ENCODE measurements at places on chromosomes 1 and 21. TPM values are rescaled to one million over a fixed set of nuclear protein-coding genes. Genes with fewer than 3 reads are reported as not detected.

DNA sequence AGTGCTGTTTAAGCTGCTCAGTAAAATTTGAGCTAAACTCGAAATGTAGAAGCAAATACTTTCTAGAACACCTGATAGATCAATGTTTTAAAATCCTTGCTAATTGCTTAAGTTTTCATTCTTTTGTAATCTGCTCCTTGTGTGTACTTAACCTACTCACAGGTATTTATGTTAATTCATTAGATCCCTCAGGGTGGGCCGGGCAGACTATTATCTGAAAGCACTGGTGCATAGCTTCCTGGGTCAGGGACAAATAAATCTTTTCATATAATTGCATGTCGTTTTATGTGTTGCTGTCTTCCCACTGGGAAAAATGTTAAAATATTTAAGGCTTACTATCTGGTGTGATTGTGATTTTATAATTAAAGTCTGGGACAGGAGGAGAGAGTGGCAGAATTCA lies 440.5 kb downstream of the SMYD3 start:
- DNase-seq, result no peak

LRRC8B gene
- total RNA-seq, result 25.6 TPM

DNA sequence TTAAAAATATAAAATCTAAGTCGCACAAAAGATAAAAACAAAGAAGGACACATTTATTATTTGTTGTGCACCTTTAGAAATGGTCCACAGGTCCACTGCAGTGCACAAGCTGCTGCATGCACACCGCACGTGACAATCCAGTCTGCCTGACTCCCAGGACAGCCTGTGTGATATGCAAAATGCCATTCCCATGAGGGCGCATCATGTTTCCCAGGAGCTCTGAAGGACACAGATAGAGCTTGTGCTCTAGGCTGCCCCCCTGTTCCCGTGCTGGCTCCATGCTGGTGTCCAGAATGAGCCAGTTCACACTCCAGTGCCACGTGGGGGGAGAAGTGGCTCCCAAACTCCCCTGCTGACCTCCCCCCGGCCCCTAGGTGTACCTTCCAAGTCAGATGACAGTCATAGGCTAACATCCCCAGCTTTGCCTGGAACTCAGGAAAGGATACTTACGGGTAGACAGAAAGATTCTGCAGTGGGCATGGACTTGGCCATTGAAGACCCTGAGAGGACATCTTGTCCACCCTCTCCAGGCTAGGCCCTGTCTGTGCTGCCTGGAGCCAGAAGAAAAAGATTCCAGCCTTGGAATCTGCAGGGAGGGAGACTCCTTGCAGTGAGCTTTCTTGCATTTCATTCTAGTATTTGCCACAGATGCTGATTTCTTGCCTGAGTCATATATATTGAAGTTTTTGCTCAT lies 26.3 kb downstream of the RAB7B start:
- DNase-seq, result no peak

ZSWIM5 gene
- 7.2 TPM for total RNA-seq

- DNase-seq, result no peak
Measured at GRCh38 chr1:227765261-227766014, 30.2 kb downstream of the SNAP47 start.

DNA sequence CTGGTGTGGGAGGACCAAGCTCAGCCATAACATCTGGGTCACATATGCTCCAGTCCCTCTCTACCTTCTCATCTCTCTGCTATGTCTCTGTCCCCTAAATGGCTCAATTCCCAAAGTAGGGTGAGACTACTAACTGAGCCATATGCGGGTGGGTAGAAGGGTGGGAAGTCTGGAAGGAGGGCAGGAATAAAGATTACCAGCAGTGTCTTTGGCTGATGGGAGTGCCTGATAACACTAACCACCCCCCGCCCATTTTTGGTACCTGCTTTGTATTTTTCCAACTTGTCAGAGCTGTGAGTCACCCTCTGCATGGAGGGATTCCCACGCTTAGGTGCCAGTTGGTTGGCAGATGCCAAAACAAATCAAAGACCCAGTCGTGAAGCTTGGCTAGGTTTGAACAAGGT lies 14.9 kb upstream of the SSBP3 start:
- no peak for DNase-seq

GRCh38 chr1:36232212-36233095 lies 8.2 kb downstream of the THRAP3 start:
- no peak for DNase-seq

FLG2 gene
- total RNA-seq, result 5.6 TPM

DNA sequence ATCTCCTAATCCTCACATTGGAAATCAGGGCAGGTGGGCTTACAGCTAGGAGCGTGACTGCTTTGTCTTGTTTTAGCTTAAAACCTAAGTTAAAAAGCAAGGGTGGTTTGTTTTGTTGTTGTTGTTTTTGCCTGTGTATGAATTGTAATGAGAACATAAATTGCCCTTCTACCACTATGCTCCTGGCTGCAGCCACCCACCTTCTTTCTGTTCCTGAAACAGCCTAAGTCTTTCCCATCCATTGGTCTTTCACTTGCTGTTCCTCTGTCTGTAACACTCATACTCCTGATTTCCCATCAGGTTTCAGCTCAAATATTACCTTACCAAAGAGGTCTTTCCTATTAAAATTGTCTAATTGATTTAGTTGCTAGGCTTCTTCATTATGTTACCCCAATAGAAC lies 604 bp upstream of the TMEM79 start:
- no peak for DNase-seq

CACHD1 gene
- total RNA-seq, result 14.4 TPM

DNA sequence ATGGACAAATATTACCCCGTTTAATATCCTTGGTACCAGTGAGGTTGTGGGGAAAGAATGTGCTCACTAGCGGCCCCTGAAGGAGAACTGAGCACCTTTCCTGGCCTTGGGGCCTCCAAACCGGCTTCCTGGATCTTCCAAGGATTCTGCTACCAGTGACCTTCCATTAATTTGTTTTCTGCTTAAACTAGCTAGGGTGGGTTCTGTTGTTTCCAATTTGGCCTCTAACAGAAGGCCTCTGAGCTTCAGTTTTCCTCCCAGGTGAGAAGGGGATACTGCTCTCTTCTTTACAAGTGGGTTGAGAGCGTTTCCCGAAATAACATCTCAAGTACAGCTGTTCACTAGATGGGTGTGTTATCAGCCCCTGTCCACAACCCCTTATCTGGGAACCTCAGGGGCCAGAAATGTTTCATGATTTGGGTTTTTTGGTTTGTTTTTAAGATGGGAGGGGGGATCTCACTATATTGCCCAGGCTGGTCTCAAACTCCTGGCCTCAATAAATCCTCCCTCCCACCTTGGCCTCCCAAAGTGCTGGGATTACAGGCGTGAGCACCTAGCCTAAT lies 16.9 kb upstream of the IFNGR2 start:
- no peak for DNase-seq

CA6 gene
- total RNA-seq, result not detected

DNA sequence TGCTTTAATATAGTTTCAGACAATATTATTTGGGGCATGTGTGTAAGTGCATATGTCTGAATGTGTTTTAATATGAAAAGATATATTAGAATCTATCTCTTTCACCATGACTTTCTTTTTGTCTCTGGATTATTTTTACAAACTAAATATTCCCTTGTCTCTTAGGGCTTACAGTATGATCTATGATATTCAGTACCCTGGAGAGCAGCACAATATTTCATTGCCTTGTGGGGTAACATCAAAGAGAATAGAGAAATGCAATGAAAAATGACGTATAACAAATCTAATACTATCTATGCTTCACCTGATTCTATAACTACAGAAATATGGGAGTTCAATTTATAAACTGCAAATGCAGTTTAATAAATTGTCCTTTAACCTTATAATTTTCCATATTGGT lies 2084.5 kb downstream of the MRPL39 start:
- DNase-seq, result no peak

NDUFS2 gene
- total RNA-seq, result 108 TPM

DNA sequence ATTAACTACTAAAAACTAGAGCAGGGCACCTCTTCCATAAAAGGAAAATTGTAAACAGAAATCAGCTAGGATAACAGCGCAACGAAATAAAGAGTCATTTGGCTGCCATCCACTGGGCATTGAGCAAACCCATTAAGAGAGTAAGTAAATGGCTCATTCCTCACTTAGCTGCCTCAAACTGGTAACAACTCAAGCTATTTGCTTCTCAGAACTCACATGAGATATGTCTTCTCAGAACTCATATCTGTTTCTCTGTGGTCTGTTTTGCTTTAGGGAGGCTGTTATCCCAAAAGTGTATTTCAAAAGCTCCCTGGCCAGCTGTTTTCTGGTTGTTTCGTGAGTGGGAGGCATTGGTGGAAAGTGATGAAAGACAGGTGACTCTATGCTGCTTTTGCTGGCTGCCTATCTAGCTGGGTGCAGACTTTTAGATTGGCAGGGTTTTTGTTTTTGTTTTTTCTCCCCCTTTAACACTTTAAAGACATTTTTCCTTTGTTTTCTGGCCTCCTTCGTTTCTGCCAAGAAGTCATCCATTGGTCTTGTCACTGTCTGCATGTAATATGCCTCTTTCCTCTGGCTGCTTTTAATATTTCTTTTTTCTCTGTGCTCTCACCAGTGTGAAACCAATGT lies 269.2 kb upstream of the RGS18 start:
- no peak for DNase-seq

- no peak for DNase-seq
Measured at GRCh38 chr1:246142320-246142893, 364.7 kb downstream of the SMYD3 start.

BGLAP gene
- 5.7 TPM for total RNA-seq

DNA sequence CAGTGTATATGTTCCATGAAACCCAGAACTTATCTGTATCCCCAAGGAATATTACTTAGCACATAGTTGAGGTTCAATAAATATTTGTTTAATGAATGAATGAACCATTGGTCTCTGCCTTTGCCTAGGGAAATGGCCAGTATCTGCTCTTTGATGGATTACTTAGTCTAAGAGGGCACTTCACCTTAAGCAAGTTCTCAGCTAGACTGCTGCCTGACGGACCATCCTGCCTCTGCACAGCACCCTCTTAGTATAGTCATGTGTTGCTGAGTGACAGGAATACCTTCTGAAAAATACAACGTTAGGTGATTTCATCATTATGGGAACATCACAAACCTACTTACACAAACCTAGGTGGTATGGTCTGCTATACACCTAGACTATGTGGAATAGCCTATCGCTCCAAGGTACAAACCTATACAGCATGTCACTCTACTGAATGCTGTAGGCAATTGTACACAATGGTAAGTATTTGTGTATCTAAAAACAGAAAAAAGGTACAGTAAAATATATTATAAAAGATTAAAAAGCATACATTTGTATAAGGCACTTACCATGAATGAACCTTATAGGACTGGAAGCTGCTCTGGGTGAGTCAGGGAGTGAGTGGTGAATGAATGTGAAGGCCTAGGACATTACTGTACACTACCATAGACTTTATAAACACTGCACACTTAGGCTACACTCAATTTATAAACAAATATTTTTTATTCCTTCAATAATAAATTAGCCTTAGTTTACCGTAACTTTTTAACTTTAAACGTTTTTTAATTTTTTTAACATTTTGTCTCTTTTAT lies 83.7 kb upstream of the LRRC8D start:
- DNase-seq, result no peak

DNA sequence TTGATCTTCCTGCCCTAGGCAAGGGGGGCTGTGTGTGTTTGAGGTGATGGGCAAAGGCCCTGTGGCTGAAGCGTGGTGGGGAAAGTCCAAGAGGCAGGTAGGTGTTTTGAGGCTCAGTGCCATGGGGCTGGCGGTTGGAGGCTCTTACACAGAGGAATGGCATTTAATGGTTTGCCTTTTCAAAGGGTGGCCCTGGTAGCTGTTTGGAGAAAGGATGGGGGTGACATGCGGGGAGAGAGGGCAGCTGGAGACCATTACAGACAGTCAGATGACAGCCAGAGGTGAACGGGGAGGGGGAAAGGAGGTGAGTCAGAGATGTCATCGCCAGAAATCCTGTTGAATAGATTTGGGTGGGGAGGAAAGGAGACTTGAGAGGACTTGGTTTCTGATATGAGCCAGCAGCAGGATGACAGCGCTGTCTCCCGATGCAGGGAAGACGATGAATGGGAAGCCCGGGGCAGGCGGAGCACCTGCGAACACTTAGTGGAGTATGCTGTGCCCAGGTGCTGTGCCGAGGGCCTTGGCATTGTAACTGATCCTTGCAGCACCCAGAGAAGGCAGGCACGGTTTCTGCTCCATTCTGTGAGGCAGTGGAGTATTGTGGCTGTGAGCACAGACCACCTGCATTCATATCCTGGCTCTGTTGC lies 56.3 kb downstream of the MAN1C1 start:
- DNase-seq, result no peak

S100A7A gene
- total RNA-seq, result not detected

KCNA3 gene
- 0.62 TPM for total RNA-seq

OR6N1 gene
- total RNA-seq, result not detected

KRTAP19-1 gene
- not detected for total RNA-seq

GRCh38 chr1:91555821-91556531 lies 55.3 kb downstream of the CDC7 start:
- no peak for DNase-seq

PPFIA4 gene
- 16.9 TPM for total RNA-seq

ATG4C gene
- 11.8 TPM for total RNA-seq

DNA sequence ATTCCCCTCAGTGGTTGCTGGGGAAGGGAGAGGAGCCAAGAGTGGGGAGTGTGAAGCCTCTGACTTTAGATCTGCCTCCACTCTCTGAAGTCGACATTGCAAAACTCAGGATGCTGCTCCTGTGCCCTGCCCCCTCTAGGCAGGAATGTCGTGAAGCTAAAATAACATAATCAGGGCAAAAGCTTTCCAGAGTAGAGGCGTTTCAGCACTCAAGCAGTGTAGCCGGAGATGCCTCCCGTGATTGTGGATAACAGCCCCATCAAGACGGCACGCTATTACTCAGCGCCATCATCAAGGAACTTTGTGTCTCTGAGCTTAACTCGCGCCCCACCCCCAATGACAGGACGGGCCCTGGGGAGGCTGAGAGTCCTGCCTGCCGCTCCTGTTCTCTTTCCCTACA lies 60.0 kb downstream of the FBXO2 start:
- DNase-seq, result no peak

TTLL7 gene
- 24.7 TPM for total RNA-seq

CBR3 gene
- 18.5 TPM for total RNA-seq

SPRR2G gene
- not detected for total RNA-seq
